ENCODE measurements at places on chromosomes 4 and X.

DNA sequence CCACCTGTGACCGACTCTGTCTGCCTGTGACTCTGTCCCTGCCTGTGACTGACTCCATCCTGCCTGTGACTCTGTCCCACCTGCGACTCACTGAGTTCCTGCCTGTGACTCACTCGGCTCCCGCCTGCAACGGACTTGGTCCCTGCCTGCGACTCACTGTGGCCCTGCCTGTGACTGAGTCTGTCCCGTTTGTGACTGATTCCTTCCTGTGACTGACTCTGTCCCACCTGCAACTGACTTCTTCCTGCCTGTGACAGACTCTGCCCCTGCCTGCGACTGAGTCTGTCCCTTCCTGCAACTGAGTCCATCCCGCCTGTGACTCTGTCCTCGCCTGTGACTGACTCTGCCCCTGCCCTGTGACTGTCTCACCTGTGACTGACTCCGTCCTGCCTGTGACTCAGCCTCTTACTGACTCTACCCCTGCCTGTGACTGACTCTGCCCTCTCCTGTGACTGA lies 9.6 kb upstream of the UVSSA start:
- no peak for DNase-seq

DNA sequence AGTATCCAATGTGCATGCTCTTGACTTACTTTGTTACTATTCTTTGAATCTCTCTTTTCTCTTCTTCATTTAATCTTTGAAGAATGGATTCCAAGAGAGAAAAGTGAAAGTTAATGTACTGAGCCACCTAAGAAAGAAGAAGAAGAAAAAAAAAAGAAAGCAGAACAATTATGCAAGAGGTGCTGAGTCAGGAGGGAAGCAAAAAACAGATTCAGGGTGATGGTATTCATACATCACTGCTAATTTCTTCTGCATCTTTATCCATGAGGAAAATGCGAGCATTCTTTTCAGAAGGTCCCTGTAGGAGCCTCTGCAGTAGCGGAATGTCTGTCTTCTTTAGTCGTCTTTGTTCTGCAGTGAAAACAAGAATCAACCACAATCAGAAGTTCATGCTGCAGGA lies 43.9 kb downstream of the RASSF6 start:
- no peak for DNase-seq

DNA sequence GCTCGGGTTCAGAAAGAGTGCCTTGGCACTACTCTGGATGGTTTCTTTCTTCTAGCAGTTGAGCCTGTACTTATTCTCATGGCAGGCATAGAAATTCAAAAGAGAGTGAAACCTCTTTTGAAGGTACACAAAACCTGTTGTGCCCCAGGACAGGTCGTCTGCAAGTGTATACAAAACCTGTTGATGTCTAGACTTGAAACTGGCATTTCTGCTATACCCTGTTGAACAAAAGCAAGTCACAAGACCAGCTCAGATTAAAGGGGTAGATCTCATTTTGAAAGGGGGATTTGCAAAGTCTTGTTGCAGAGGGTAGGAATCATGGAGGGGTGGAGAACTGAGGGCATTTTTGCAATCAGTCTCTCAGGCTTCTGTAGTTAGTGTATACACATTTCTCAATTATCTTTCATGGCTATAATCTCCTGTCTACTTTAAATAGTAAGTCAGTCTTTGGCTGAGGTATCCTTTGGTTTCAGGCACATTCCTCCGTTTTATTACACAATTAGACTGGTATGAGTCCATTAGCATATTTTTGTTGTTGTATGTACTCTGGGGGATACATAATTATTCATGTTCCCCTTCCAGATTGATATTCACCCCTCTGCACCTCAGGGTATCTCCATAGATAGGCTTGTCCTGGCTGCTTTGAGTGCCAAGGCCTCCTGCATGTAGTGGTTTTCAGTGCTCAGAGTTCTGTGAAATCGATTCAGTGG lies 251.4 kb downstream of the DTHD1 start:
- DNase-seq, result no peak

DNA sequence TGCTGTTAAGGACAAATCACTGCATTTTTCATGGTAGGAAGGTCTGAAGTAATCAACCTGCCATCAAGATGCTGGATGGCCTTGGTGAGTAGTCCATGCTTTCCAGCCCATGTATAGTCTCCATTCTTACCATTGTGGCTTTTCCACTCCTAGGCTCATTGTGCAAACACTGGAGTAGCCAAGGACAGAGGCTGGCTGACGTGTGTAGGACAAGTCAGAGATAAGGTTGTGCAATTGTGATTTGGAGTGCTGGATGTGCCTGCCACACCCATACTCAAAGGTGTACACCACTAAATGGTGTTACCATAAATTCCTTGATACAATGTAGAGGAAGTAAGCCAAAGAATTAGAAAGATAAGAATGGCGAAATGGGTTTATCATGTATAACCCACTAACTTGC lies 26.3 kb upstream of the RADX start:
- no peak for DNase-seq

GRCh38 chr4:139208404-139208945 lies 31.5 kb upstream of the ELF2 start:
- no peak for DNase-seq
